ENCODE measurements at places on chromosomes 7 and 10.

- DNase-seq, result no peak
These were observed 2.5 kb upstream of the RET start for GRCh38 chr10:43074409-43074808.

DNA sequence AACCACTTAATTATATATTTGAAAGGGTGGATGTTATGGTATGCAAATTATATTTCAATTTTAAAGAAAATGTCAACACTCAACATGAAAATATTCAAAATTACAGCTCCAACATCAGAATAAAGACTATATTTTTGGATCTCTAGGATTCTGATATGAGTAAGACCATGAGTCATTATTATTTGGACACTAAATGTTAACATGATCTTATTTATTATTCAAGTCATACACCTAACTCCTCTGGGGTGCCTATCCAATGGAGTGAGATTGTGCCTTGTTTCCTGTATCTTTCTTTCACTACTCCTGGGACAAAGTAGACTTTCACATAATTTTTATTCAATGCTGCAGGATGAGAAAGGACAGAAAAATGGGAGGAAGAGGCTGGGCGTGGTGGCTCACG is 135.2 kb upstream of the PRSS1 start:
- no peak for DNase-seq

DNA sequence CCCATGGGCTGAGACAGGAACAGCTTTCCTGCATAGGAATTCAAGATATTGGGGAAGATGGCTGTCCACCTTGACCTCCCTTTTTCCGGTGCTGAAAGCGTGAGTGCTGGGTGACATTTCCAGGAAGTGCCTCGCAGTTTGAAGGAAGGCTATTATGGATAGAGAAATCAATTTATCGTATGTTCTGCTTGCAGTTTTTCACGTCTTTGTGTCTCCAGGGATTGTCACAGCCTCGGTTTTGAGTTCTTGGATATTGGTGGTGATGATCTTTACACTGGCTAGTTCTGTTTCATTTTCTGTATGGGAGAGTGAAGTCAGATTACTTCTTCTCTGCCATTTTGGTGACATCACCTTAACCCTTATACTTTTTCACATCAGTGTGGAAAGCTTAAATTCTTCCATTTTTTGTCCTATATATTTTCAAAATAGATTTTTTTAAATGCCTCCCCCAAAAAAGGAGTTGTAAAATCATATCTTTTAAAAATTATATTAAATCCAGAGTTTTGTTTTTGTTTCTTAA is 102.5 kb upstream of the APBB1IP start:
- DNase-seq, result no peak

DNA sequence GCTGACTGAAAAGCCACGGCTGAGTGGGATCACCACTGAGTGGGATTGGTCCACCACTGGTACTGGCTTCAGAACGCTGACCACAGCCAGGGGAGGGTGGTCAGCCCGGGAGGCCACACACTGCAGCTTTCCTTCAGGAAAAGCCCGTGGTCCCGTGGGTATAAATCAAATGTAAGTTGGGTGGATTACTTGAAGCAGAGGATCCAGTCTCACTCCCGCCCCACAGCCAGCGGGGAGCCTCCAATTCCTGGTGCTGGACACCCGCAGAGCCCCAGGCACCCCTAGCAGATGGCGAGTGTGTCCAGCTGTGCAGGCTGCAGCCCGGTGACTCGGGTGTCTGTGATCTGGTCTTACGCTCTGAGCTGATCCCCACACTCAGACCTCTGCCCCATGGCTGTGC is 231.1 kb upstream of the ZNF32 start:
- no peak for DNase-seq

GRCh38 chr10:93083743-93084539 is 10.2 kb downstream of the CYP26A1 start:
- no peak for DNase-seq

GRCh38 chr7:138776166-138776833 is 21.5 kb upstream of the TMEM213 start:
- DNase-seq, result no peak

GRCh38 chr10:133422223-133422806 is 2.1 kb downstream of the SPRN start:
- no peak for DNase-seq

- no peak for DNase-seq
These were observed 330.6 kb downstream of the GRID1 start for GRCh38 chr10:86035791-86036543.

DNA sequence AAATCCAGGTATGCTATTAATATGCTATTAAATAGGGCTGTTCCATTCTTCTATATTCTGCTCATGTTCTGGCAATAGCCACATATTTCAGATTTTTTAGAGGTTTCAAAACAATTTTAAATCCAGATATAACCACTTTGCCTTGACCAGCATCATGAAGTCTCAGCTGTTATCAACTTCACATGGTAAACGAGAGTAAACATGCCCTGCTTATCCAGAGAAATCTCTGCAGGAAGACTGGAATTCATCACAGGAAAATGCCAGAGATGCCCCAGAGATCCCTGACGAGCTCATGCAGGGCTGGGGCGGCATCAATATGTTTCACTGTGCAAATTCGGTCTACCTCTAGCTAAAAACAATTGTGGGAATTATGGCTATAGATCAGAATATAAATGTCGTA is 126.5 kb downstream of the FANK1 start:
- no peak for DNase-seq

All from activated naive CD8-positive, alpha-beta T cell treated with anti-CD3 and anti-CD28 coated beads, Interleukin-2, amount 50 U/mL, for 16 hours (primary cell).